ENCODE measurements at places on chromosomes 12 and 14.
A peak's percentile ranks its signal among the peaks of the same experiment; 100 is the strongest.

GRCh38 chr14:102863381-102863780 lies 59.1 kb upstream of the AMN start:
- no peak for DNase-seq

DNA sequence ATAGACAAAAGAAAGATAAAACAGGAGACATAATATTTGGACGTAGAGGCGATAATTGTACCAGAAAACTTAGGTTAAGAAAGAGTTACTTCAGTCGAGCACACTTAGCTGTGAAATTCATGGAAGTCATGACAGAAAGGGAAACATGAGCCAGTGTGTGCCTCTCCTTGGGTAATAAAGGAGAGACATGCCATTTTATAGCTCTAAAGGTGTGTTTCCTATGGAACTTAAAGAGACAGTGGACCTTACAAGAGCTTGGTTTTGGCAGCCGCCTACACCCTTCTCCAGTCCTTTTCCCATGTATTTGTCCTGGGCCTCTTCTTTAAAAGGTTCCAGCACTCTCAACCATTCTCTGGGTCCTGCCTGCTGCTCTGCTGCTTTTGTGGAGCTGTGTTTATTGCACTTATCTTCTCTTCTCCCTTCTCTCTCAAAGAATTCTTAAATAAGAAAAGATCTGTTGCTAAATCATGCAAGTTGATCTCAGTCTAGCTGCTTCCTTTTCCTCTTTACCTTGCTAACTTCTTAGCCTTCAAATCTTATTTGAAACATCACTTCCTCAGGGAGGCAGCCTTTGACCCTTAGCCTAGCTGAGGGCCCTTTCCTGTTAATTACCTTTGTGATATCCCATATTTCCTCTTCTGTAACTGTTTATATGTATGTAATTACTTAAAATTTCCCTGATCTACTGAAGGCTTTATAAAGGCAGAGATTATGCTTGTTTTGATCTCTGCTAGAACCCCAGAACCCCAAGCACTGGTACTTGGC lies 81.8 kb upstream of the EVL start:
- no peak for DNase-seq

DNA sequence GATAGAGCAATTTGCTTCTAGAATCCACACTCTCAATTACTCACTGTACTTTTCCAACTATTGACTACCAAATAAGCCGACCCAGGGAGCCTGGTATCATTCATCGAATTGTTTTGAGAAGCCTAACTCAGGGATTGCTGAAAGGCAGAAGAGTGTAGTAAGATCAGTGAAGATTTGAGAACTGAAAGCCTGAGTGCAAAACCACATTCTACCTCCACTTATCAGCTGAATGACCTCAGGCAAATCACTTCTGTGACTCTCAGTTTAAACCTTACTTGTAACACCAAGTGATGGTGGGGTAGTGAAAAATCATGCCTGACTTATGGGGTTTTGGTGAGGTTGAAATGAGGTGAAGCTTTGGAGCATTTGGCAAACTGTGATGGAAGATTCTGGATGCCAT lies 126.1 kb upstream of the MAX start:
- no peak for DNase-seq

DNA sequence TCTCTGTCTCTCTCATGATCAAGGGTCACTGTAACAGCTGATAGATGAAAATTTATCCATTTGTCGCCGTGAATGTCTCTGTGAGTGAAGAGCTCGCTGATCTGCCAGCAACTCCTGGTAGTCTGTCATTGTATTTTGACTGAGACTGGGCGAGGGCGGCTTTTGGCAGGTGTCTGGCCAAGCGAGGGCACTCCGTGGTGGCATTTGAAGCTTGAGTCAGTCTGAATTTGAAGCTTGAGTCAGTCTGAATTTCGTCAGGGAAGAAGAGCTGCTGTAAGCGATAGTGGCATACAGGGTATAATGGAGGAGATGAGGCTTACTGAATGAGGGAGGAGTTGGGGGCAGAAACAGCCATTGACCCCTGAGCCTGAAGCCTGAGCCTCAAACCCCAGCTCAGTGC lies 56.8 kb upstream of the FAM181A start:
- DNase-seq: no peak

- DNase-seq: no peak
These were observed 1027.4 kb downstream of the FSCB start for GRCh38 chr14:43479596-43480195.

GRCh38 chr14:44453433-44454171 lies 53.5 kb downstream of the FSCB start:
- DNase-seq: peak; percentile 85

- peak; percentile 73 for DNase-seq
These were observed 11.0 kb upstream of the RPS6KL1 start for GRCh38 chr14:74934041-74934440.

GRCh38 chr12:124004233-124004875 lies 31.3 kb downstream of the ZNF664 start:
- no peak for DNase-seq

DNA sequence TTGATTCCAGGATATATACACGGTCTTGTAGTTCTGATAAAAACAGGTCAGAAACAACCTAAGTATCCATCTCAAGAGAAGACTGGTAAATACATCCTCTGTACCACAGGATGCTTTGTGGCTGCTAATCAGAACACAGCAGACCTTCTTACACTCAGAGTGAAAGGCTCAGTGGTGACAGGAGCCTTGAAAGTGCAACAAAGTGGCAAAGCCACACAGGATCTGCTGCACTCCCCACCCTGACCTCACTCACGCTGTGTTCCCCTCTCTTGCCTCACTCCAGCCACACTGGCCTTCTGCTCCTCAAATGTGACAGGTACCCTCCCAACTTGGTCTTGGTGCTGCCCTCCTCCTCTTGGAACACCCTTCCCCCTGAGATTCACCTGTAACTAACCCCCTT lies 98.1 kb upstream of the GRIP1 start:
- no peak for DNase-seq

DNA sequence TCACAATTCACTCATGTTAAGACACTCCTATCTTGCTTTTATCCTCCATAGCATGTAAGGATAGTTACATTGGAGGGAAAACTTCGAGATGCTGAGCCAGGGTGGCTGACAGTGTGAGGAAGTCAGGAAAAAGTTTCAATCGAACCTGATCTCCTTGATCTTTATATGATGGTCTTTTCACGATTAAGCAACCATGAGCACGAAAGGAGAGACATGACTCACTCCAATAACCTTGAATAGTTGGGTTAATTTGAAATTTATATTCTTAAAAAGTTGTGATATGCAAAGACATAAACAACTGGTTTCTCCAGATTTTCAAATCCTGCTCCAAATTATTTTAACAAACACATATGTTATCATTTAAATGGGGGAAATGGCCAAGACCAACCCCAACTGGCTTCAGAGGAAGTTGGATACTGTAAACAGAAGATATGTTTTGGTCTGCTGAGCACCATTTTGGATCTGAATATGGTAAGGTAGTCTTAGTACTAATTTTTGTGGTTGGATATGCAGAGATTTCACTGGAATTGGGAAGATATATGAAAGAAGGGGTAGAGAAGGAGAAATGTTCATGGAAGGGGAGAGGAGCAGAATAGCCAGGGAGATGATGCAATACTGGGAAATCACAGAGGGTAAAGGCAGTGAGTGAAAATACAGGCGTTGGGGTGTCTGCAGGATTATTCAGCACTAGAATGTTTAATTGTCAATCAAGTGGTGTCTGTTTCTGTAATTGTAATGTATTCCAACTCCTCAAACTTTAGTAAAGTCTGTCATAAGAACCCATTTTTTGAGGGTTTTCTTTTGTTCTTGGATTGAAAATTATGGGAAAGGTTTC lies 185.2 kb upstream of the SLC38A2 start:
- DNase-seq: no peak

GRCh38 chr12:66288121-66288520 lies 14.2 kb upstream of the HELB start:
- DNase-seq: no peak

GRCh38 chr14:83485591-83485990 lies 1951.9 kb upstream of the SEL1L start:
- no peak for DNase-seq

DNA sequence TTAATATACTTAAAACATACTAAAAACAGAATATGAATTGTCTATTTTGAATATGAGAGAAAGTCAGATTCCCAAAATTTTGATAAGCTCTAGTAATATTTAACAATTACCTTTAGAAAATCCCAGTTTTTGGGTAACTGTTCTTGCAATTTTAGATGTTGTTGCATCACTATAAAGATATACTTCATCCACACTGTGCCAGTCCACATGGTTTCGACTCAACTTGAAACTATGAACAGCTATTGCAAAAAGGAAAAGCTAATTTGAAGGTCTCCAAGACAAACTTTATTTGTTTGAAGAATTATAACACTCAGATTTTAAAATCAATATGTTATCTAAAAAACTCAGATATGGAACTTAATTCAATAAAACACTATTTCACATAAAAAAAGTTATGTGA lies 59.9 kb downstream of the DDHD1 start:
- no peak for DNase-seq

- no peak for DNase-seq
These were observed 75.9 kb upstream of the RERGL start for GRCh38 chr12:18165889-18166288.

DNA sequence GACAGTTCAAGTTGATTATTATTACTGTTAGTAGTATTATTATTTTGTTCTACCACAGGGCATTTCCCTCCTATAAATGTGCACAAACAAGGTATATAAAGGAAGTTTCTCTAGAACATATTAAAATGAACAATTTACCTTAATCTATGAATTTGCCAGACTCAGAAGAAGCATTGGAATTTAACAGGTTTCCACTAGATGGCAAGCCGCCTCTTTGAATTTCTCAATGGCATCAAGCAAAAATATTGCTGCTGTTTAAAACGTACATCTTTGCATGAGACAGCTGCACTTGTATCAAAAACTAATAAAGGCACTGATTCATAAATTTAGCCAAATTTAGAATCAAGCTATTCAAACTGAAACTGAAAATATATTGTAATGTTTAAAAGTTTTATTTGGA lies 34.6 kb upstream of the MIS18BP1 start:
- no peak for DNase-seq

DNA sequence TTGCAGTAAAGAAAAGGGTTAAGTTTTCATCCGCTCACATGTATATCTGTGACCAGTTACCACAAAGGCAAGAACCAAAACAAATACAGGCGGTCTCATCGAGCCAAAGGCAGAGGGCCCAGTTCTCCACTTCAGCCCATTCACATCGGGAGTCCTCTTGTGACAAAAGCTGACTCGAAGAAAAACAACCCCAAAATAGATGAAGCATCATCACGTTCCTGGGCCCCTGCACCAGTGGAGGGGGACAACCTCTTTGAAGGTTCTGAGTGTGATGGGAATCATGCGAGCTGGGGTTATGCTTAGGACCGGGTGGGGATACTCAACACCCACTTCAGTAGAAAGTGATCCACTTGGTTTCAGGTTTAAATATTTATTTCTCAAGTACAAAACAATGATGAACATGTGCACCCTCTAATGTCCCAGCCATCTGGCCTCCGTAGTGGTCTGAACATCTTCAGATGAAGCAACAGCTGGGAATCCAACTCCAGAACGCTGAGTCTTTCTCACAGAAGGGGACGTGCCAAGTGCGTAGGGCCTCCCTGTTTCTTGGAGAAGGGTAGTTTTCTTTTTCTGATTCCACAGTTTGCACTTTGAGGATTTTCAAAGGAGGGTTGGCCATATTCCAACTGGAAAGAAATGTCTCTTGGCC lies 8.4 kb downstream of the GSC start:
- peak; percentile 99 for DNase-seq

GRCh38 chr14:74049876-74050495 lies 30.8 kb downstream of the BBOF1 start:
- no peak for DNase-seq

DNA sequence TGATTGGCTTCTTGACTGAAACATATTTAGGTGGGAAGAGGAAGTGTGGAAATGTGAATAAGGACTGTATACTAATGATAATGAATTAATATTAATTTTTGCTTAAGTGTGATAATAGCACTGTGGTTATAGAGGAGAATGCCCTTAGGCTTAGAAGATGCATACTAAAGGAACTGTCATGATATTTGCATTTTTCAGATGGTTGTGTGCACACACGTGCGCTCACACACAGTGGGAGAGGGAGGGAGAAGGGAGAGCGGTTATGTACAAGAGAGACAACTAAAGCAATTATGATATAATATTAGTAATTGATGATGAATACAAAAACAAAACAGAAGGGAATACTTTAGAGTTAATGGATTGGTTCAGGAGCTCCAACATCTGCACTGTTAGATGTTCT lies 54.2 kb downstream of the RCOR1 start:
- no peak for DNase-seq

DNA sequence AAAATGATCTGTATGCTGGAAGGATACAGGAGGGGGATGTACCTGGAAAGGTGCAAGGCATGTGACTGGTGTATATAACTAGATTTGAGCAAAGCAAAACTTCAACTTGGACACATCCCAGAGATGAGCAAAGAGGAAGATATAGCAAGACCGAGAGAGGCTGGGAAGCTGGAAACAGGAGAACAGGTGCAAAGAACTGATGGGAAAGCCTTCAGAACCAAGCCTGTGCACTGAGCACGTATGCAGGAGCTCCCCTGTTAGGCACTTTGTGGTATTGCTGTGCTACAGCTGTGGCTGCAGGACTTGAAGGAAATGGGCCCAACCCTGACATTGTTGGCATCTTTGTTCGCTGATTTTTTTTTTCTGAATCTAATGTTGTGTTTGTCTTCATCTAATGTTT lies 120.7 kb upstream of the PWP1 start:
- peak; percentile 12 for DNase-seq

DNA sequence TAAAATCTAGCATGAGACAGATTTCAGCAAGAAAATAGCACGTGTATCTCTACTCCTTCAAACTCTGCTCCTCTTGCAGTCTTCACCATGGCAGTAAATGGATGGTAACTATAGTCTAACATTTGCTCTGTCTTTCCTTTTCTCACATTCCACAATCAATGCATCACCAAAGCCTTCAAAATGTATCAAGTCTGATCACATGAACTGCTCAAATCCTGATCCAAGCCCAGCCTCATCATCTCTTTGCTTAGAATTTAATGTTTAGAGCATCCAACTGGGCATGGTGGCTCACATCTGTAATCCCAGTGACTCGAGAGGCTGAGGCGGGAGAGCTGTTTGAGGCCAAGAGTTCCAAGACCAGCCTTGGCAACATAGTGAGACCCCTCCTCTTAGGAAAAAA lies 45.9 kb downstream of the CDK17 start:
- no peak for DNase-seq

DNA sequence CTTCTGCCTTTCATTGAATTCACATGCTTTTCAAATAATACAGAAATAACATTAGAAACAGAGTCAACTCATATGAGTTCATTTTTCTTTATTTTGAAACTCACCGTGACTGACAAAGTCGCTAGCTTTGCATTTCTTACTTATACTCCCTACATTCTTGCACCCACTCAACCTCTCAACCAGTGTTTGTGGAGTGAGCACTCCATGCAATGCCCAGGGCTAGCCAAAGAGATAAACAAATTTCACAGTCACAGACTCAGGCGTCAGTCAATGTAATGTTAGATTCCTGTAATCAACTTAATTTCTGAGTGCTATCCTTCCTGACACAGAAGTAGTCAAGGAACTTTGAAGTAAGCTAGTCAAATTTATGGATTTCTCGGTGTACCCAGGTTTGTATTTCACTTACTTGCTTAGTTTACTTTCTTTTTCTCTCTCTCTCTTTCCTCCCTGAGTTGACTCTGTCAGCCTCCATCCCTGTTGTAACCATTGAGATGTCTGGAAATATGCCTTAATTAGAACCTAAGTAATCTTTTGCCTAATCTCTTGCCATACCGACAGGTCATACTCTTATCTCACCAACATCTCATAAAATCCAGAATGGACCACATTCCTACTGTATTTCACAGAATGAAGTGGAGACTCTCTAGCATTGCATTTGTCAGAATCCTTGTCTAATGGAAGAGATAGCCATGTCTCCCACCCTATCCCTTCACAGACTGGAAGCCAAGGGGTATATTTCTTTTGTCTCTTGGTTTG lies 413.0 kb downstream of the AEBP2 start:
- DNase-seq: no peak

- peak; percentile 19 for DNase-seq
These were observed 84.6 kb upstream of the MAX start for GRCh38 chr14:65186951-65187350.

All from NCI-H524 treated with DMSO at 0.1 percent for 48 hours (cell line).